Endodermal cell (in vitro differentiated cells): ENCODE measurements at places on chromosomes 7 and 10.

DNA sequence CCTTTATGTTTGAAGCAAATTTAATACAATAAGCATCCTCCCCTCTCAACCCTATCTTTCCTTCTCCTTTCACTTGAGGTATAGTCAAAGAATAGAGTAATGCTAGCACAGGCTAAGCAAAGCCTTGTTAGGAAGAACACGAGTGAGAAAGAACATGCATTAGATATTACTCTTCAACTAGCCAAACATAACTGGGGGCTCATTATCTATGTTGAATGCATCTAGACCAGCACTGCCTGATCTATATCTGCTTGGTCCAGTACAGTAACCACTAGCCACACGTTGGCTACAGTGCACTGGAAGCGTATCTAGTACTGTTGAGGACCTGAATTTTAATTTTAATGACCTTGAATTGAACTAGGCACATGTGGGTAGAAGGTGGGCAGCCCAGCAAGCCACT is 21.0 kb downstream of the SFMBT2 start:
- no peak overlapping the region for H3K4me3 ChIP-seq
- no peak overlapping the region for H3K27ac ChIP-seq
- DNase-seq, result no peak
- H3K4me1 ChIP-seq, result no peaks in the 10 kb centered on the region
- H3K27me3 ChIP-seq, result no peaks in the 10 kb centered on the region

DNA sequence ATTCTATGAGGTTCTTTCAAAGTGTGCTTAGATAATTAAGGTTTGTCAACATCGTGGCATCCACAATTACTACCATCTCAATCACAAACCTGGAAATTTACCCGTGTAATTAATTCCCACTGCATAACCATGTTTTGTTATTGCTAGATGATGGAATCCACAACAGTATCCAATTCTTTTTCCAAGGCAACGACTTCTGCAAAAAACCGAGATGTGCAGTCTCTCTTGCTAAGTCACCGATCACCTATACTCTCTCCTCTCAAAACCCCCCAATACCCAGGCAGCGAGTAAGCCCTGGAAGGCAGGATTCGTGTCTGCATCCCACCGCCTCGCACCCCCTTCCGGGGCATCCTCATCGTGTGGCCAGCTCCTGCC is 678 bp upstream of the EIF4H start:
- H3K4me3 ChIP-seq, result peak overlapping the region; percentile 96
- no peaks in the 10 kb centered on the region for H3K4me1 ChIP-seq
- H3K27me3 ChIP-seq, result no peaks in the 10 kb centered on the region

- no peaks in the 10 kb centered on the region for H3K27me3 ChIP-seq
- no peak for DNase-seq
- no peak overlapping the region for H3K27ac ChIP-seq
- no peaks in the 10 kb centered on the region for H3K36me3 ChIP-seq
- peaks cover 10% of the 10 kb centered on the region for H3K4me1 ChIP-seq
Observed at GRCh38 chr7:157043745-157044144, 33.3 kb upstream of the MNX1 start.

GRCh38 chr7:24403557-24403956 is 119.6 kb downstream of the NPY start:
- no peaks in the 10 kb centered on the region for H3K36me3 ChIP-seq
- H3K4me3 ChIP-seq, result no peak overlapping the region
- H3K27me3 ChIP-seq, result peaks cover 13% of the 10 kb centered on the region
- no peaks in the 10 kb centered on the region for H3K4me1 ChIP-seq
- H3K27ac ChIP-seq, result no peak overlapping the region

- no peak for DNase-seq
- H3K4me3 ChIP-seq, result no peak overlapping the region
- H3K4me1 ChIP-seq, result no peaks in the 10 kb centered on the region
- no peaks in the 10 kb centered on the region for H3K36me3 ChIP-seq
- no peak overlapping the region for H3K27ac ChIP-seq
Observed at GRCh38 chr7:124881981-124882380, 47.6 kb downstream of the POT1 start.

DNA sequence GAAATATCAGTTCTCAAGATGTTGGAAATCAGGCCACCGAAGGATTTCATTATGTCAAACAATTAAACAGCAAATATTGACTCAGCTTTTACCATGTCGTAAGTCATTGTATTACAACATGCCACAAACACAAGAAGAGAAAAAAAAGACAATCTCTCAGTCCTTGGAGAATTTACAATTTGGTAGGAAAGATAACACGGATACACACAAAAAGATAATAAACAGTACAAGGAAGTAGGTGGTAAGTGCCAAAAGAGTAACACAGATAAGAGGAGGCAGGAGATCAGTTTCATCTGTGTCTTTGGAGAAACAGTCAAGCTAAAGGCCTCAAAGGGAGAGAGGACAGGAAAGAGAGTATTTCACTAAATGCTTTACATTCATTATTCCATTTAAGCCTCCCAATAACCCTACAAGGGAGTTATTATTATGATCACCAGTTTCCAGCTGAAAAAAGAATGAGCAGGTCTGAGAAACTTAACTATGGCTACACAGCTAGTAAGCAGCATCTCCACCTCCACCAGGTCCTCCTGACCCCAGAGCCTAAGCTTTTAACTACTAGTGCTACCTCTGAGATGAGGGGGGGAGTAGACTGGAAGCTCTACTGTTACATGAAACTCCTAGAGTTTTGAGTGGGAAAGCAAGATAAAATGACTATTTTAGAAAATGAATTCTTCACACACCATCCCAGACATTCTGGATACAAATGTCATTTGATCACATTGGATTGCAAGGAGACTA is 13.9 kb upstream of the DNAJC1 start:
- no peak overlapping the region for H3K27ac ChIP-seq
- no peaks in the 10 kb centered on the region for H3K27me3 ChIP-seq
- no peaks in the 10 kb centered on the region for H3K36me3 ChIP-seq
- H3K4me3 ChIP-seq, result peak overlapping the region; percentile 8
- DNase-seq, result no peak

- no peaks in the 10 kb centered on the region for H3K36me3 ChIP-seq
- H3K27ac ChIP-seq, result no peak overlapping the region
- H3K4me1 ChIP-seq, result no peaks in the 10 kb centered on the region
- no peaks in the 10 kb centered on the region for H3K27me3 ChIP-seq
Observed at GRCh38 chr7:17495655-17496394, 197.4 kb downstream of the AHR start.

- H3K4me1 ChIP-seq, result no peaks in the 10 kb centered on the region
- no peaks in the 10 kb centered on the region for H3K27me3 ChIP-seq
- H3K27ac ChIP-seq, result no peak overlapping the region
- H3K4me3 ChIP-seq, result no peak overlapping the region
Observed at GRCh38 chr7:79548727-79549126, 95.3 kb upstream of the MAGI2 start.

DNA sequence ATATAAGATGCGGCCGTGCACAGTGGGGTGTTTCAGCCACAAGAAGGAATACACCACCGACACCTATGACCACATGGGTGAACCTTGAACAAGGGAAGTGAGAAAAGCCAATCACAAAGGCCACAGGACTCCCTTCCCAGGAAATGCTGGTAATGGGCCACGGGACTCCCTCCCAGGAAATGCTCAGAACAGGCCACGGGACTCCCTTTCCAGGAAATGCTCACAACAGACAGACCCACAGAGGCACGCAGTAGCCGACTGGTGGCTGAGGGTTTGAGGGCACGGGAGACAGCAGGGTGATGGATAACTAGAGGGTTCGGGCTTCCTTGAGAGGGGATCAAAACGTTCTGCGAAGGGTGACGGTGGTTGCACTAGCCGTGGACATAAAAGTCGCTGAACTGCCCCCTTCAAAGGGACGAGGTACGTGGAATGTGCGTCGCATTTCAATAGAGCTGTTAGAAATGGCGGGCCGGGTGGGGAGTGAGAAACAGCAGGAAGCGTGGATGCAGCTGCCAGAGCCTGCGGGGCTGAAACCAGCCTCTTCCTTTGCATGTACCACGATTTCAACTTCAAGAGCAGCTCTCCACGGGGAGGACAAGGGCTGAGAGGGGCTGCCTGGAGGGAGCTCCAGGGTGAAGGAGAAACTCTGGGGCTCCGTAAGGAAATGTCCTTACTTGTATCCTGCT is 274.0 kb downstream of the ELFN1 start:
- DNase-seq, result no peak
- H3K27me3 ChIP-seq, result no peaks in the 10 kb centered on the region
- peak overlapping the region; percentile 55 for H3K27ac ChIP-seq
- peaks cover 4% of the 10 kb centered on the region for H3K4me1 ChIP-seq
- H3K4me3 ChIP-seq, result no peak overlapping the region

GRCh38 chr10:109343293-109343692 is 580.0 kb downstream of the XPNPEP1 start:
- H3K27ac ChIP-seq, result no peak overlapping the region
- no peaks in the 10 kb centered on the region for H3K4me1 ChIP-seq
- no peaks in the 10 kb centered on the region for H3K36me3 ChIP-seq
- no peak overlapping the region for H3K4me3 ChIP-seq

DNA sequence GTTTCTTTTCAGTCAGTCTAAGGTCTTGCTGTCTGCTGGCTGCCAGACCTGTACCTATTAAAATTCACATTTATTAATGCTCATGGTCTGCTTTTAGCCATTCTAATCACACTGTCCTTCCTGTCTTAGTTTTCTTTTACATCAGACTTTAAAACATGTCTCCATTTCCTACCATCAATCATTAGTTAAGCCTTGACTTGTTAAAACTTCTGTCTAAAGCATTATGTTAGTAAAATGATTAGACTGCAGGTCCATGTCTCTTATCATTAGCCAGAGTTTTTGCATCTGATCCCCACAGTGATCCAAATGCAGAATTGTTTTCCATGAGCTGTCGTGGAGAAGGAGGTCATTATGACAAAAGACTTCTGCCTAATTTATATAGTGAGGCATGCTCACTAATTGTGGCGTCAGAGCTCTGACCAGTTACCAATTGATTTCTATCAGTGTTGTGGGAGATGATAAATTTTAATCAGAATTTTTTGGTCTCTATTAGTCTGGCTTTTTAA is 226.5 kb downstream of the DKK1 start:
- no peak overlapping the region for H3K27ac ChIP-seq
- no peaks in the 10 kb centered on the region for H3K36me3 ChIP-seq
- peaks cover 4% of the 10 kb centered on the region for H3K4me1 ChIP-seq
- H3K27me3 ChIP-seq, result no peaks in the 10 kb centered on the region

DNA sequence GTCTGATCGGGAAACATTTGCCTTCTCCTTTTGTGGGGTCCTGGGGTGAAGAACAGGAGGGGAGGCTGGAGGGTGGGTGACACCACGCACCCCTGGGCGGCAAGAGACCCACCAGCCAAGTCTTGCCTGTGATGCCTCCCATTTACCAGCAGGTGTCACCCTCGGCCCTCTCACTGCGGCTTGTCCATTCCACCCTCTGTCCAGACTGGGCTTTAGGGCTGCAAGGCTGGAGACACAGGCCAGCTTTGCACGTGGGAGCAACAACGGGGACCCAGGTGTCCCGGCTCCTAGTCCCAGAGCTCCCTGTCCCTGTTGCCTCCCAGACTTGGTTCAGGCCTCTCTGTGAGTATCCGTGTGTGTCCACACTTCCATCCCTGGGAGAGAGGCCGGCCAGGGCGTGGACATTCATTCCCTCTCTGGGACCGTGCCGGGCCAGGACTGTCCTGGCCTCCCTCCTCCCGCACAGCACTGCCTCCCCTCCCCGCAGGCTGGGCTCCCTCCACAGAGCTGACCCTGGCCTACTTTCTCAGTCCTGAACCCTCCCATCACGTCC is 36.2 kb upstream of the GTF2IRD1 start:
- H3K4me3 ChIP-seq, result no peak overlapping the region
- peak; percentile 90 for DNase-seq
- H3K36me3 ChIP-seq, result no peaks in the 10 kb centered on the region
- no peak overlapping the region for H3K27ac ChIP-seq
- H3K27me3 ChIP-seq, result no peaks in the 10 kb centered on the region

GRCh38 chr10:86962981-86963310 is 4.5 kb downstream of the SNCG start:
- no peak overlapping the region for H3K27ac ChIP-seq
- H3K36me3 ChIP-seq, result no peaks in the 10 kb centered on the region
- no peaks in the 10 kb centered on the region for H3K27me3 ChIP-seq

DNA sequence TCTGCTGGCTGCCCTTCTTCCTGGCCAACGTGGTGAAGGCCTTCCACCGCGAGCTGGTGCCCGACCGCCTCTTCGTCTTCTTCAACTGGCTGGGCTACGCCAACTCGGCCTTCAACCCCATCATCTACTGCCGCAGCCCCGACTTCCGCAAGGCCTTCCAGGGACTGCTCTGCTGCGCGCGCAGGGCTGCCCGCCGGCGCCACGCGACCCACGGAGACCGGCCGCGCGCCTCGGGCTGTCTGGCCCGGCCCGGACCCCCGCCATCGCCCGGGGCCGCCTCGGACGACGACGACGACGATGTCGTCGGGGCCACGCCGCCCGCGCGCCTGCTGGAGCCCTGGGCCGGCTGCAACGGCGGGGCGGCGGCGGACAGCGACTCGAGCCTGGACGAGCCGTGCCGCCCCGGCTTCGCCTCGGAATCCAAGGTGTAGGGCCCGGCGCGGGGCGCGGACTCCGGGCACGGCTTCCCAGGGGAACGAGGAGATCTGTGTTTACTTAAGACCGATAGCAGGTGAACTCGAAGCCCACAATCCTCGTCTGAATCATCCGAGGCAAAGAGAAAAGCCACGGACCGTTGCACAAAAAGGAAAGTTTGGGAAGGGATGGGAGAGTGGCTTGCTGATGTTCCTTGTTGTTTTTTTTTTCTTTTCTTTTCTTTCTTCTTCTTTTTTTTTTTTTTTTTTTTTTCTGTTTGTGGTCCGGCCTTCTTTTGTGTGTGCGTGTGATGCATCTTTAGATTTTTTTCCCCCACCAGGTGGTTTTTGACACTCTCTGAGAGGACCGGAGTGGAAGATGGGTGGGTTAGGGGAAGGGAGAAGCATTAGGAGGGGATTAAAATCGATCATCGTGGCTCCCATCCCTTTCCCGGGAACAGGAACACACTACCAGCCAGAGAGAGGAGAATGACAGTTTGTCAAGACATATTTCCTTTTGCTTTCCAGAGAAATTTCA is 1.7 kb downstream of the ADRB1 start:
- H3K36me3 ChIP-seq, result no peaks in the 10 kb centered on the region
- no peak overlapping the region for H3K4me3 ChIP-seq
- peak; percentile 77 for DNase-seq
- no peak overlapping the region for H3K27ac ChIP-seq

- no peak overlapping the region for H3K27ac ChIP-seq
- H3K27me3 ChIP-seq, result no peaks in the 10 kb centered on the region
- DNase-seq, result peak; percentile 97
Observed at GRCh38 chr10:131874991-131875451, 25.8 kb upstream of the PPP2R2D start.

- H3K27me3 ChIP-seq, result no peaks in the 10 kb centered on the region
- no peak overlapping the region for H3K4me3 ChIP-seq
- H3K4me1 ChIP-seq, result peaks cover 4% of the 10 kb centered on the region
- H3K27ac ChIP-seq, result no peak overlapping the region
- H3K36me3 ChIP-seq, result no peaks in the 10 kb centered on the region
- no peak for DNase-seq
Observed at GRCh38 chr7:29397398-29397797, 166.2 kb upstream of the PRR15 start.
